ENCODE measurements at places on chromosomes 5 and 9. TPM values are rescaled to one million over a fixed set of nuclear protein-coding genes. Genes with fewer than 3 reads are reported as not detected.

Gene NIPAL4
- total RNA-seq, result not detected

DNA sequence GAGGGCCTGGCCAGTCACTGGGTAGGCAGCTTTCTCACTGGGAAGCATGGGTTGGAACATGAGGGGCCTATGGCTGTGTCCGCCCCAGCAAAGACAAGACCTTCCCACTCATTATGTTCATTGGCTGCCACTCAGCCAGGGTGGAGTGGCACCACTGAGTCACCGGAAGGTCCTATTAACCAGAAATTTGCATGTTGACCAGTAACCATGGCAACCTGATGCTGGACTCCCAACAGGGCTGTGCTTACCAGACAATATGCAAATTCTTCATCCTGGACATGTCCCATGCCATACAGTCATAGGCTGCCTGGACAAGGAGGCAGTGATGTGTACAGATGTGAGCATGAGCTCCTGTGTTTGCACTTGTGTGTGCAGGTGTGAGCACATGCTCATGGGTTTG, 66.7 kb downstream of the PSD2 start:
- DNase-seq, result no peak

DNA sequence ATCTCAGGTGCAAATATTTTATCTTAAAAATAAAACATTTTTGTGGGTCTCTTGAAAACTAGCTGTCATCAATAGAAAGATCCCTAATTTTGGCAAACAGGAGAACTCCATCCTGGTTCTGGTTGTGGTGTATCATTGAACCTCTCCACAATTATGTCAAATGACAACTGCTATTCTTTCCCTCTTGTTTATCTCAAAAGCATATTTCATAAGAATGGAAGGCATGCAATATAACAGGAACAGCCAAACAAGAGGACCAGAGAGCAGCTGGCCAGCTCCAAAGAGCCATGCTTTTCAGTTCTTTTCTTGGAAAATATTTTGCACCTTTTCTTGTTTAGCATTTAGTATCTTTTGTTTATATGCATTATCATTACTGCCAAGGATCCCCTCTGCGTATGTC, 125.4 kb downstream of the ADAMTS6 start:
- DNase-seq, result no peak

Gene OTP
- total RNA-seq, result not detected

DNA sequence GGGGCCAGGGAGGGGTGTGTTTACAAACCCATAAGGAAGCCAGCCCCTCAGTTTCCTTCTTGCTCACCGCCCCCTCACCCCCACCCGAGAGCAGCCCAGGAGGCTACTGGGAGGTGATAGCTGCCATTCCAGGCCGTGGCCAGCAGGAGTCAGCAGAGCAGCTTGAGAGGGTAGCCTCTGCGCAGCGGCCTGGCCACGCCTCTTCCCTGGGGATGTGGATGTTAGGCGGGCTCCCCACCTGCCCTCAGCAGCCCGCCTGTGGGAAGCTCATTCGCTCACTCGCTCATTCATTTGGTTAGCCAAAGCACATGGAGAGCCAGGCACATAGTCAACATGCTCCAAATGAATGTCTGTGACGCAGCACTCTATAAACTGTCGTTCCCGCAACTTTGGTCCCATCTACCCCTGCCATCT, 6.1 kb upstream of the DPM2 start:
- DNase-seq, result peak; percentile 70

- DNase-seq, result no peak
Observed at GRCh38 chr5:158473016-158473635, 614.2 kb upstream of the CLINT1 start.

Gene AGXT2
- total RNA-seq, result not detected

GRCh38 chr5:77881528-77881927, 105.4 kb upstream of the TBCA start:
- no peak for DNase-seq

Gene ZNF883
- 0.33 TPM for total RNA-seq

- no peak for DNase-seq
Observed at GRCh38 chr5:135600971-135601381, 22.2 kb upstream of the CXCL14 start.

DNA sequence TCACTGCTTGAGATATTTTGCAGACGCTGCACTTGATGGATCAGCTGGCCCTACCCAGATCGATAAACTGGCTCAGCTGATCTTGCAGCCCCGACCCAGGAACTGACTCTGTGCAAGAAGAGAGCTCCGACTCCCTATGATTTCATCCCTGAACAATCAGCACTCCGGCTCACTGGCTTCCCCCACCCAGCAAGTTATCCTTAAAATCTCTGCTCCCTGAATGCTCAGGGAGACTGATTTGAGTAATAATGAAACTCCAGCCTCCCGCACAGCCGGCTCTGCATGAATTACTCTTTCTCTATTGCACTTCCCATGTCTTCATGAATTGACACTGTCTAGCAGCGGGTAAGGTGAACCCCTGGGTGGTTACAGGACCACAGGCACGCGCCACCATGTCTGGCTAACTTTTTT, 16.9 kb upstream of the NANS start:
- DNase-seq, result no peak

DNA sequence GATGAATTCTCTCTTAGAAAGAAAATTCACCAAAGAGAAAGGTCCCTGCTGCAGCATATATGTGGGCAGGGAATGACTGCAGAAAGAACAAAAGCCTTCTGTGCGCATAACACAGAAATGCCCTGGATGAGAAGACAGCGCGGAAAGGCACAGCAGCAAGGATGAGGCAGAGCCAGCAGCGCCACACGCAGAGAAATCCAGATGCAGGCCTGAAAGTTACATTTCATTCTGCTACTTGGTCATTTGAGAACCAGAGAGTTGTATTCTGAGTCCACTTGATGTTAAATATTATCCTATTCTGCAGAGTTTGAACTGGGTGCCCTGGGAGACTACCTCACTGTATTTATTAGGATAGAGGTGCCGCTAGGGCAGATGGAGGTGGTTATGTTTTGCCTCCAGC, 68.5 kb downstream of the GLDC start:
- no peak for DNase-seq

DNA sequence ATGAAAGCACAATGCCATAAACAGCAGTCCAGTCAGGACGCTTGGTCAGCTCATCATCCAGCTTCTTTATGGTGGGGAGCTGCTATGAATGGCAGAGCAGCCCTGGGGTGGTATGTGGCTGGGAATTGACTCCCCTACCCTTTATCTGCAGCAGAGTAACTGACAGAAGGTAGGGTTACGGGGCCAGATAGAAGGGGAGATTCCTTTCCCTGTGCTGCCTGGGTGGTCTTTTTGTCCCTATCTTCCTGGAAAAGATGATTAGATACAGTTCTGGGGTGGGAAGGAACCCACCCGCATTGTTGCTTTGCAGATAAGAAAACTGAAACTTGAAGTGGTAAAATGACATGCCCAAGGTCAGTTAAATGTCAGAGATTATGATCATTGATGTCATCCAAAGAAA, 405.5 kb downstream of the ARHGEF28 start:
- DNase-seq, result no peak

DNA sequence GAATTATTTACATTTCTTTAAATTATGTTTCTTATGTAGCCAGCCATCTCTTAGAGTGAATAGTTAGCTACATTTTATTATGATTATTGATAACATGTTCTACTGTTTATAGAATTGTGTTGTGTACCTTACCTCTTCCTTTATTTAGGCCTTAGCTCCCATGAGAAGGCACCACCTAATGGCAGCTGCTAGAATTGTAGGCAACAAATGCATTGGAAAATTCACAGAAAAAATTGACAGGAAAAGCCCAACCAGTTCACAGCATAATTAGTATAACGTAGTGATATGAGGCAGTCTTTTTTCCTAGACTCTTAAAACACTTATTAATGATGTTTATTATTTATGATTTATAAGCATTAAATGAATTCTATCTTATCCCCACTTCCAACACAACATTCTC, 175.8 kb downstream of the WDR70 start:
- no peak for DNase-seq

Gene PRLR
- total RNA-seq, result 0.22 TPM

DNA sequence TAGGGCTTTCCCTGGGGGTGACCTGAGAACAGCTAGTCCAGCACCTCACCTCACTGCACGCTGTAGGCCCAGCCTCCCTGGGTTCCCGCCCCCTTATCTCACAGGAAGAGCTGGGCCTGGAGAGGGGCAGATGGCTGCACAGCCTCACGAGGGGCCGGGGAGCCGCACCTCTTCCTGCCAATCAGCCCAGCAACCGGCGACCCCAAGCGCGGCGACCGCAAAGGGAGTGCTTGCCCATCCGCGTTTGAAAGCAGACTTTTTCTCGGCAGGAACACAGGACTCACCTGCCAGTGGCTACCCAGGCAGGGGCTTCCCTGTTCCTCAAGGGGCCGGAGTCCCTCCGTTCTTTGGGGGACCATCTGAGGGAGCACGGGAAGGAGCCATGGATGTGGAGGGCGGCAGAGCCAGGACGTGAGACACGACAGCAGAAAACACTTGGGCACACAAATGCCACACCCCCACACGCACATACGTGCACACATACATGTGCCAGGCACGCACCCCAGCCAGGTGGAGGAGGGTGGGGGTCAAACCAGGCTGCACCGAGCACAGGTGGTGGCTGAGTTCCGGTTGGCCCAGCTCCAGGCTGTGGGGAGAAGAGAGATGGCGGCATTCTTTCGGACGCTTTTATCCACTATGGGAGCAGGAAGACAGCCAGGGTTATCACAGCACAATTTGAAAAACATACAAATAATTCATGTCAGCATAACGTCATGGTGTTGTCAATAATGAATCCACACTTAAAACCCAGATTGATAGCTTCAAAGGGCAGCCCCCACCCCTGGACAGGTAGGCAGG, 11.3 kb downstream of the TMEM250 start:
- DNase-seq, result no peak

DNA sequence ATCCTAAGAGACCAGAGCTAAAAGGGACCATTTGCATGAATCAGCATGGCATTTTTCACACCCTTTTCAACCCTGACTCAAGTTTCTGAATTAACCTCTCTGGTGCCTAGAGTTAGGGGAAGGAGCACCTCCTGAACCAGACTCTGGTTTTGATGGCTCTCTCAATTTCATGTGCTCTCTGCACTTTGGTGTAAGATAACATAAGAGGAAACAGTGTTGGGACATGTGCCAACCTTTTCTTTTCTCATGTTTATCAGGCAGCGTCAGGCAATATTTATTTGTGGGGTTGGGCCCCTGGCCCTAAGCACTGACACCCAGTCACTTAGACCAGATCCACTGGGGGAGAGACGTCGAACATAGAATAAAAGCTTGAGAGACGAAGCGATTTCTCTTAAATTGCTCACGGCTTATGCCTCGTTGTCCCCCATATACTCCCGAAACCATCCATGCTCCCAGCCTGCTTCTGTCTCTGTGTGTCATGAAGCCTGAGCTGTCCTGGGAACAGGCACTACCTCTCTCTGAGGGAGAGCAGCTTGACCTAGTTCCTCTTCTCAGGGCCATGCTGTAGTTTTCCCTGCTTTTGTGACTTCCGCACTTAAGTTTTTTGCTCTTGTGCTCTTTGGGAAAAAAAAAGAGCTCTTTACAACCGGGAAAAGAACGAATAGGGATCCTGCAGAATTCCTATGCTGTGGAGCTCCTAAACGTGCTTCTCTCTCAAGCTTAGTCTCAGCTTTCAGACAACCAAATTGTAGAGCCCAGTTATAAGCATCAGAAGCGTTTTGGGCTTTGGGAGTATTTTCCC, 195.7 kb downstream of the NR3C1 start:
- DNase-seq, result no peak

DNA sequence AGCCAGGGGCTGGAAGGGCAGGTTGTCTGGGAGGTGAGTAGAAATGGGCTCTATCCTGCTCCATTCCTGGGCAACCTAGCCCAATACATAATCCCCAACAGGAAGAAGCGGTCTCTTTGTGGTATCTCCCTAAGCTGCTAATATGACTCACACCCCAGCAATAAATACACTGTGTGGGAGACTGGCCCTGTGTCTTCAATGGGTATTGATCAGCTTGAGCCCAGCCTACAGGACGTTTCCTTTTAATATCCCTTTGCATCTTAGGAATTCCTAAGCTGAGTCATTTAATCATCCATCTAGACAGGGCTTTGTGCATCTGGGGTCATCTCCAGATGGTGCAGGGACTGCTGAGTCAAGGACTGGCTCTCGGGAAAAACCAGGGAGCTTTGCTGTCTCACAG, 207.0 kb upstream of the PANK3 start:
- DNase-seq, result no peak

Gene BAAT
- not detected for total RNA-seq

DNA sequence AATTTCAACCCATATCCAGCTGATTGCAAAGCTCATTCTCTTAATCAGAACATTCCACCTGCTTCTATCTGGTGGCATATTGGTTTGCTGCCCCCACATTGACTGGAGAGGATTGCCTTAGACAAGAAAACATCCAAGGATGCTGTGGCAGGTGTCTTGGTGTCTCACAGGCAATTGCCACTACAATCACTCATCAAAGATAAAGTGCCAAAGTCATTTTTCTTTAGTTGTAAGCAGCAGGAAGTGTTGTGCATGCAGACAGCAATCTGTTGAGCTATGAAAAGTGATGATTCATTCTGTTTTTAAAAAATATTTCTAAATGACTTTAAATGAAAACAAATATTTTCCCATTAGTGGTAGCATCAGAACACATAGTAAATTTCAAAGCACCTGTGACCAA, 53.9 kb downstream of the CDH6 start:
- no peak for DNase-seq

DNA sequence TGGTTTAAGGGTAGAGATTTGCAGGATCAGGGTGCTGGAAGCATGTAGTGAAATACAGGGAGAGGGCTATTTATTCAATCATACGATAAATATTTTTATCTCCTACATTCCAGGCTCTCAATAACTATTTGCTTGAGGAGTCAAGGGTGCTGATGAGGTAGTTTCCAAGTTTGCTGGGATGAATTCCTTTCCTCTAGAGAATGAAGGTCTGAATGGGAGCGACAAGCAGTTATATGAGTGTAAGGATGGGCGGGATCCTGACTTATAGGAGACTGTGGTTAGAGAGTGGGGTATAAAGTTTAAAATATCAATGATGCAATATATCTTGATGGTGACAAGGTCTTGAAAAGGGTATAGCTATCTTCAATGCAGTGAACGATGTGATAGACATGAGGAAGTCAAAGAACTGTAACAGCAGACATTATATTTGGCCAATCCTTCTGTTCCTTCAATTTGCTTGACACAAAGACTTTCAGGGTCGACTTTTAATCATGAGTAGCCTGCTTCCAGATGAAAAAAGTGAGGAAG, 201.1 kb upstream of the HAPLN1 start:
- DNase-seq, result no peak

- DNase-seq, result no peak
Observed at GRCh38 chr9:126146254-126147145, 180.1 kb upstream of the MVB12B start.

DNA sequence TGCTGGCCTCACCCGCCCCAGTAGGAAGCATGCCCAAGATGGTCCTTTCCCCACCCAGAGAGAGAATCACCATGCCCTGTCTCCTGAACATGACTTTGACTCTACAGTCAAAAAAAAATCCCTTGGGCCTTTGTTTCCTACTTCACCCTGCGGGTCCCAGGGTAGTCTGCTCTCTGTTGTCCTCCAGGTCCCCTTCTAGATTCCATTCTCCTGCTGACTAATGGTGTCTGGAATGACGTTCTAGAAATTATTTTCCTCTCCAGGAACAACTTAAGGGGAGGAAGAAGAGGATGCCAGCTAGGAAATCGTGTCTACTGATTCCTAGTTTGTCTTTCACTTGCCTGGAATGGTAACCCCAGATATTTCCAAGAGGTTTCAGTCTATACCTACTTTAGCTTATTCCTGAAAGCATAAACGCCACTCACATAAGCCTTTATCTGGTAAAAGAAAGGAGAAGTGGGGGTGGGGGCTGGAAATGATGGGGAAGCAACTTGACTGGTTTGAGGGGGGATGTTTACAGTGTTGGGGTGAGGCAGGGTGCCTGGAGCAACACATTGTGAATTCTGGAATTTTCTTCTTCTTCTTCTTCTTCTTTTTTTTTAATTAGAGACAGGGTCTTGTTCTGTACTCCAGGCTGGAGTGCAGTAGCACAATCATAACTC, 93.9 kb downstream of the SNX18 start:
- DNase-seq, result no peak
